Activated CD4-positive, alpha-beta T cell treated with anti-CD3 and anti-CD28 coated beads for 1 hour (primary cell): ENCODE measurements at places on chromosomes 2 and 18.

GRCh38 chr18:44545359-44545985 is 135.2 kb upstream of the SETBP1 start:
- no peak for DNase-seq

GRCh38 chr2:40284797-40285196 is 167.1 kb downstream of the SLC8A1 start:
- no peak for DNase-seq

DNA sequence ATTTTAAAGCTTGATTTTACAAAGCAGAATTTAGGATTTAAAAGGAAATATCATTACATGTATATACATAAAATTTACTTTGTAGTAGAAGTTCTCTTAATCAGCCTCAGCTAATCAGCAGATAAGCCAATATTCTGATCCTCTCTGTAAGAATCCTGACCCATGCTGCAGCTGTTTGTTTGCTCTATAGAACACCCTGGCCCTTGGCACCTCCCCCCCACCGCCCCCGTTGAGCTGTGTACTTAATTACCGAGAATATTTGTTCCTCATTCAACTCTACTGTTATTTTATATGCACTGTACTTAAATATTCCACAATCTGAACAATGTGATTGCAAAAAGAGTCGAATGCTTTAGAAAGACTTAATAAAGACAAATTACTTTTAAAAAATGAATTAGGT is 98.0 kb downstream of the EVA1A start:
- no peak for DNase-seq

GRCh38 chr2:241071677-241072111 is 30.4 kb downstream of the MTERF4 start:
- no peak for DNase-seq

DNA sequence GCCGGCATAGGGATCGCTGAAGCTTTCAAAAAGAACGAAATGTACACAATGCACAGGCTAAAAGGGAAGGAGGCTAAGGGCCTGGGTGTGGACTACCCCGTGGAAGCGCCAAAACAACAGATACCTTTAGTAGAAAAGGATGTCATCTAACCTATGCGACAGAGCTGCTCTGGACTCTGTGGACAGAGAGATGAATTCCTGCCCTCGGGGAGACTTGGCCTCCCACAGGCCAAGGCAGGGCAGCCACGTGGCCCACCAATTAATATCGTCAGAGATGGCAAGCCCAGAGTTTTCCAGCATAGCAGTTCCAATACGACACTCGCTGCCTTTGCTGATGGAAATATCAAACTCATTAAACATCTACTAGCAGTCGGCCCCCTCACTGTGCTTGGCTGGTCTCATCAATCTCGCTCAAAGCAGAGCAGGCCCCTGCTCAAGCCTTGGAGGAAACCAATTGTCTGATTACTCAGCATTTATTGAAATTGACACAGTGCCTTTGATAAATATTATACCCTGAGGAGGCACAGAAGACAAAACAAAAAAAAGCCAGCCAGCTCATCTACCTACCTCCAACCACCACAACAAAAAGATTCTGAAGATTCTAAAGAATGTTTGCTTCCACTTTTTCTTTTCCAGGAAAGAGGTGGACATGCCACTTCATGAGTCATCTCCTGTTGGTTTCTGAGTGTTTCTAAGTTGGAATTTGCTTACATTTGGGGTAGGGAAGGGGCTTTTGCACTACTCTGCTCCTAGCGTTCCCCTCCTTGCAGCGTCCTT is 79.0 kb upstream of the ACAA2 start:
- no peak for DNase-seq

DNA sequence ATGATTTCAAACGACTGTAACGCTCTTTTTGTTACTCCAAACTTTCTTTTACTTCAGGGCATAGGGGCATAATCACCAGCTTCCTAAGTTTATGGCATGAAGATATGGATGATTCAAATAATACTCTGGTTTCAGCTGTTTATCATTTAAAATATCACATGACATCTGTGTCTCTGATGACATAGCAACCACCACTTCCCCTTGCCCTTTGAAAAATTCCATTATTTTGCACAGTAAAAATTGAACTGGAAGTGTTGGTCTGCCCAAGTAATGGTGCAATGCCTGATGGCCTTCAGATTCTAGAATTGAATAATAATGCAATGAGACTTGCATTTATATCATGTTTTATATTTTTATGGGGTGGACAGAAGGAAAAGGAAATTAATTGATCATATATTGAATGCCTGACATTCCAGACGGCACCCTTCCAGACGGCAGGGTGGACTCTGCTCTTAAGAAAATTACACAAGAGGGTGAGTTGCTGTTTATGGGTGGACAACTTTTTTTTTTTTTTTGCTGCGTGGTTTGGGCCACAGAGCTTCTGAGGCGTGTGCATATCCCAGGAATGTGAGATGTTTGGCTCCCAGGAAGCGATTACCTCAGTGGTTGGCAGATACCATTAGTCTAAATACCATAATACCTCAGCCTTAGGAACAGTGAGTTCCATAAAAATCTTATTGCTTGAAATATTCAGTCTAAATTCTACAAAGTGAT is 101.7 kb upstream of the ZNF521 start:
- no peak for DNase-seq

DNA sequence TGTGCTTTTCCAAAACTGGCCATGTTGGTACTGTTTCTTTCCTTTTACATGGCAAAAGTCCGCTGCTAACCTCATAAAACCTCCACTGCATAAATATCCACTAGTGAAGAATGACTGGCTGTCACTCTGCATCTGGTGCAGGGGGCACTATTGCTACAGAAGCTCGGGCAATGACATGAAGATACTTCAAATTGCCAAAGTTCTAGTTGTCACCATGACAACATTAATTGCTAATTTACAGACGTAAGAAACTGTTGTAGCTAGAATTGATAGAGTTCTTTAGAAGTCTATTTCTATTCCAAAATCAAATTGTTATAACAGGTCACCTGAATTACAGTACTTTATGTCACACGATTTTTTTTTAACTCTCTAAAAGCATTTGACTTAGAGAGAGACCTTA is 845 bp downstream of the CFAP210 start:
- no peak for DNase-seq

DNA sequence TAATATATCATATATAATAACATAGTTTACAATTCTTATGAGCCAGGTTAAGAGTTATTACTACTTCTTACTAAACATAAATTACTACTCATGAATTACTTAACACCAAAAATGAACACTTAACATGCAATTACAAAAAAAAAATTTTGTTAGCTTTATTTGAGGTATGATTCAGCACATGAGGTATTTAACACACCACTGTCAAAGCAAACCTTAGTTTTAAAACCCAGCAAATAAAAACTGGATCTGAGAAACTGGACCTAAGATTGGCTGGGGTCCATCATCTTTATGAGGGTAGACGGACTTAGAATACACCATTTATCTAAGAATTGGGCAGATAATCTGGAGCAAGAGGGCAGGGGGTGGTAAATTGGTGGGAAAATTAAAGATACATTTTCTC is 81.8 kb upstream of the CREB1 start:
- no peak for DNase-seq

- DNase-seq: no peak
Observed at GRCh38 chr2:60553495-60554073, at the start of gene BCL11A. BCL11A (minus strand) TSS chr2:60553654; CDS start chr2:60553270, 384 bp downstream.

- DNase-seq: no peak
Observed at GRCh38 chr18:64713284-64713683, 564.4 kb upstream of the LINC00305 start.
